ENCODE measurements at places on chromosomes 5 and 9. TPM values are rescaled to one million over a fixed set of nuclear protein-coding genes. Genes with fewer than 3 reads are reported as not detected.

Gene PCDHA10
- total RNA-seq: under 0.01 TPM

Gene KIF20A
- total RNA-seq: 63.9 TPM

Gene MYOZ3
- 0.39 TPM for total RNA-seq

Gene PCDHGB6
- 2.5 TPM for total RNA-seq

Gene SLC4A9
- not detected for total RNA-seq

Gene TAS2R1
- total RNA-seq: not detected

Gene HABP4
- 14.1 TPM for total RNA-seq

Gene ARL14EPL
- 0.20 TPM for total RNA-seq

Gene CDKN2A
- 24.0 TPM for total RNA-seq

Gene CRB2
- not detected for total RNA-seq

Gene GRIA1
- total RNA-seq: under 0.01 TPM

Gene FOXD4L5
- total RNA-seq: not detected

Gene ACOT12
- not detected for total RNA-seq

Gene HARS2
- total RNA-seq: 23.1 TPM

Gene PCDHB15
- total RNA-seq: not detected

Gene ENG
- 31.6 TPM for total RNA-seq

Gene ANKRD55
- not detected for total RNA-seq

Gene GBA2
- total RNA-seq: 31.1 TPM

Gene DNAH5
- 0.39 TPM for total RNA-seq

Gene SLC46A2
- total RNA-seq: not detected

Gene GHR
- 11.8 TPM for total RNA-seq

Gene RIOK2
- 29.5 TPM for total RNA-seq

Gene EIF4E1B
- not detected for total RNA-seq

Gene ZNF462
- 18.0 TPM for total RNA-seq

Gene IFNA13
- total RNA-seq: not detected

Gene FAM221B
- total RNA-seq: not detected

Gene SPAAR
- total RNA-seq: 0.20 TPM

Gene GPR150
- 0.20 TPM for total RNA-seq

Gene TEX48
- total RNA-seq: not detected

Gene CDH9
- not detected for total RNA-seq

Gene LECT2
- total RNA-seq: not detected

Gene TEK
- total RNA-seq: 0.73 TPM

Gene TTC16
- 0.20 TPM for total RNA-seq

Gene MARVELD2
- 2.0 TPM for total RNA-seq

Gene PRUNE2
- total RNA-seq: 37.3 TPM

Gene HSPB3
- not detected for total RNA-seq

Gene PDLIM4
- total RNA-seq: 62.1 TPM

Gene SPINK13
- total RNA-seq: not detected

Gene ASS1
- total RNA-seq: 188 TPM

Gene PDE8B
- not detected for total RNA-seq

Gene ATOSB
- total RNA-seq: 14.1 TPM

Gene LHX2
- not detected for total RNA-seq

Gene PKD2L2
- total RNA-seq: not detected

Gene DMRTA1
- 0.78 TPM for total RNA-seq

Gene TGFBI
- total RNA-seq: 386 TPM

Gene DND1
- 0.39 TPM for total RNA-seq

Gene ADAMTS12
- total RNA-seq: 28.7 TPM

All from subcutaneous preadipocyte (primary cell).